AG09309 (cell line): ENCODE measurements at places on chromosomes 1 and 21.
A peak's percentile ranks its signal among the peaks of the same experiment; 100 is the strongest.

- DNase-seq, result no peak
These were observed 34.3 kb upstream of the TTC4 start for GRCh38 chr1:54681358-54681757.

- DNase-seq, result no peak
These were observed 7.1 kb upstream of the DIPK1A start for GRCh38 chr1:92968138-92969032.

- no peak for DNase-seq
These were observed 53.6 kb downstream of the KIF21B start for GRCh38 chr1:200969726-200970561.

DNA sequence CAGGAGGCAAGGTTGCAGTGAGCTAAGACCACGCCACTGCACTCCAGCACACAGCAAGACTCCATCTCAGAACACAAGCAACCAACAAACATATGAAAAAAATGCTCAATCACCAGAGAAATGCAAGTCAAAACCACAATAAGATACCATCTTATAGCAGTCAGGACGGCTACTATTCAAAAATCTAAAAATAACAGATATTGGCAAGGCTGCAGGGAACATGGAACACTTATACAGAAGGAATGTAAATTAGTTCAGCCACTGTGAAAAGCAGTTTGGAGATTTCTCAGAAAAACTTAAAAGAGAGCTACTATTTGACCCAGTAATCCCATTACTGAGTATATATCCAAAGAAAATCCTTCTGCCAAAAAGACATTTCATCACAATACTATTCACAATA is 27.6 kb upstream of the POGK start:
- peak; percentile 10 for DNase-seq

- DNase-seq, result no peak
These were observed 84.9 kb upstream of the CD1D start for GRCh38 chr1:158095737-158096335.

- DNase-seq, result no peak
These were observed 54.2 kb upstream of the EPS8L3 start for GRCh38 chr1:109817881-109818270.

- DNase-seq, result no peak
These were observed 586.9 kb downstream of the AGBL4 start for GRCh38 chr1:49436865-49437264.

DNA sequence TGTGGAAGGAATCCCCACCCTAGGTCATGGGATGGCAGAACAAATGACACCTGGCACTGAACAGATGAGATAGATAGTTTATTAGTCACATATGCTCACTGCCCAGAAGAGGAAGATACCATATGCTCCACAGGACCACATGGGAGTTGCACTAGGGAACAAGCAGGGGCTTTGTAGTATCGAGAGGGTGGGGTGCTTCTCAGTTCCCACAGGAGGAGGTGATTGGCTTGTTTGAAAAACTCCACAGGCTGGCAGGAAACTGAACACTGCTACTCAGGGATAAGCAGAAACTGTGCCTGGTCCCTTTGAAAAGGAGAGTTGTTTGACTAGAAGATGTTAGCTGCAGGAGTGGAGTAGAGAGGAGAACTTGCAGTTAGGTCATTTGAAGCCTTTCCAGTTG is 31.9 kb upstream of the RXRG start:
- DNase-seq, result no peak

- DNase-seq, result no peak
These were observed 317.7 kb upstream of the ESRRG start for GRCh38 chr1:217040711-217041455.

GRCh38 chr1:236568285-236568894 is 35.9 kb downstream of the HEATR1 start:
- peak; percentile 32 for DNase-seq

DNA sequence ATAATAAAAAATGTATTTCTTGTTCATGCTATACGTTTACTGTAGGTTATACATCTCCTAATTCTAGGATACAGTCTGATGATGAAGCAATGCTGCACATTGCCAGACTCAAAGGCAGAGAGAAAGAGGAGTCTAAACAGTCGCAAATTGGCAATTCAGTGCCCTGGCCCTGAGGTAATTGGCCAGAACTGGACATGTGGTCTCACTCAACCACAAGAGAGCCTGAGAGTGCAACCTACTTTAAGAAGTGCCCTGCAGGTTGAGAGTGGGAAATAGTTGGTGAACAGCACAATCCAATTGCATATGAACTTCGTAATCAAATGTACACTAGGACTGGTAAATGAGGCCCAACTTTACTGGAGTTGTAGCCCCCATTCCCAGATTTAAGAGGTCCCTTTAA is 5.0 kb upstream of the SLC35A3 start:
- no peak for DNase-seq

DNA sequence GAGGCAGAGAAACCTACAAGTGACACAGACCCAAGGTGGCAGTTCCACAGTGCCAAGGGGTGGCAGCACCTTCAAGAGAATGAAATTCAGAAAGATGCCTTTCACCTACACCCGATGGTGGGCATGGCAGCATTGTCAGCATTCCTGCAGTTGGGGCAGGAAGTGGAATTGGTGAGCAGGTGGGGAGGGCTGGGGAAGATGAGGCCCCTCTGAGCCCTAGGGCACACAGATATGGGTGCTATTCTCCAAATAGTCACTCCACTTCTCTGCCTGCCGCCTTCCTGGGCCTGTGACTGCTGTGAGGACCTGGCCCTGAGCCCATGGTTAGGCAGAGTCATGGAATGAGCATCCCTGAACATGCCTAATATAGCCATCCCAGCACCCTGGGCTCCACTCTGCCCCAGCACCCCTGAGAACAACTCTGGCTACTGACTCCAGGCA is 8.3 kb downstream of the SHISA4 start:
- no peak for DNase-seq

DNA sequence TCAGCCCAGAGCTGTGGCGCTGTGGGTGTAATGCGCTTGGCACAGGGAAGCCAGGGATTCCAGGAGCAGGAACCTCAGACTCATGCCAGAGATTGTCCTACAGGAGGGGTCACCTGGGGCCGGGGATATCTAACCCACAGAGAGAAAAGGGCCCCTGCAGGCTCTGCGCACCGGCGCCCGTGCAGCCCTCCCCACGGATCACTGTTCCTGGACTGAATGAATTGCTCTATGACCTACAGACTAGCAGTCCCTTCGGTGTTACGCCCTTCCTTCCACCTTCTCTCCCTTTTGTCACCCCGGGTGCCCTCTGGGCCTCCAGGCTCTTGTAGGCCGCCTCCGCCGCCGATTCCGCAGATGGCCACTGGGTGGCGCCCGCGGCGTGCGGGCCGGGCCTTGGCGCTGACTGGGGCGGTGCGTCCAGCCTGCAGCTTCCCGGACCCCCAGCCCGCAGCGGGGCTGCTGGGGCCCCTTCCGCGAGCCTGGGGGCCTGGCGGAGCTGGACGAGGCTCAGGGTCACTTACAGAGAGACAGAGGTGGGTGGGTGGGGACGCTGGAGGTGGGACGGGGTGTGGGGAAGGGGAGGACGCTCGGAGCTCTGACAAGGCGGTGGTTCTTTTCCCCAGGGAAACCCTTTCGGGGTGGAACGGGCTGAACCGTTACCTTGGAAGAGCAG is 101.3 kb downstream of the IER5 start:
- DNase-seq, result no peak
